ENCODE measurements at places on chromosomes 5 and 9.

GRCh38 chr5:94674490-94675382 lies 56.3 kb downstream of the SLF1 start:
- DNase-seq: no peak

DNA sequence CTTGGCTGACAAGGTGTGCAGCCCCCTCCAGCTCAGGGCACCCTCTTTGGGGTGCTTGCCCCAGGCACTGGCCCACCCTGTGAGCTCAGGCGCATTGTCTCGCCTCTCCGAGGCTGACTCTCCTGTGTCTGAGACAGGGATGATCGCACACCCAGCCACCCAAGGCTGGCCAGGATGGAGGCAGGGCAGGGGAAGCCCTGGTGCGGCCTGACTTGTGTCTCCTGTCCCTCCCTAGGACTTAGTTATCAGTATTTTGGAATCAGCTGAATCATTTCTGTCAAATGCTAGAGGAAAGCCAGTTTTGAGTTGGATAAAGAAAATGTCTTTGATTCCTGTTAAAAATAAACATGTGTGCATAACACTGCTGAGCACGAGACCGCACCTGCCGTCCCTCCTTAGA lies 2.5 kb upstream of the DBH start:
- DNase-seq: no peak

- no peak for DNase-seq
Measured at GRCh38 chr9:129713402-129713679, 39.5 kb downstream of the PTGES start.

DNA sequence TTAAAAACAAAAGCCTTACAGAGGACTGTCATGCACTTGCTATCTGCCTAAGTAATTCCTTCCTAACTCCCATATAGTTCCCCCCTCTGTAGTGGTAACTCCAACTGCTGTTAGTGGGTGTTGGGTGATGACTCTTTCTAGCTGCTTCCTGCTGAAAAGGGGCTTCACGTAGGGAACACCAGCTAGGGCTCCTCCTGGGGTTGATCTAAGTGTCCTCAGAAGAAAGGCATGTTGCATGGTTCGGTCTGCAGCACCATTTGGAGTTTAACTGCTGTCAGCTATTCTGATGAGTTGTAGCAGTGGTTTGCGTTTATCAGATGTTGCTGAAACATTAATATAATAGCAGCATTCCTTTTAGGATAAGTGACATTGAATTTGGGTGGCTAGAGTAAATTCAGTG lies 281.9 kb upstream of the TUSC1 start:
- DNase-seq: no peak

DNA sequence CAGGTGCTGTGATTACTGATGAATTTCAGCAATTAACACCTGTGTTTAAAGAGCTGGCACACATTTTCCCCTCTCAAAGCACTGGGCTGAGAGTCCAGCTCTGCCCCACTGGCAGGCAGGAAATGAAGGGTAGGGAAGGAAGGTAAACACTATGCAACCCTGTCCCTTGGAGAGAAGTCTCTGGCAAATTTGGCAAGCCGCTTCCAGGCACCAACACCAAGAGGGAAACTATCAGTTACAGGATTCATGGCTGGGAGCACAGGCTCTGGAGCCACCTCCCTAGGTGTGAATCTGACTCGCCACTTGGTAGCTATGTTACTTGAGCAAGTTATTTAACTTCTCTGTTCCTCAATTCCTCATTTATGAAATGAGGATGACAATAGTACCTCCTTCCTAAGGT lies 3.3 kb downstream of the ANKS6 start:
- DNase-seq: no peak

DNA sequence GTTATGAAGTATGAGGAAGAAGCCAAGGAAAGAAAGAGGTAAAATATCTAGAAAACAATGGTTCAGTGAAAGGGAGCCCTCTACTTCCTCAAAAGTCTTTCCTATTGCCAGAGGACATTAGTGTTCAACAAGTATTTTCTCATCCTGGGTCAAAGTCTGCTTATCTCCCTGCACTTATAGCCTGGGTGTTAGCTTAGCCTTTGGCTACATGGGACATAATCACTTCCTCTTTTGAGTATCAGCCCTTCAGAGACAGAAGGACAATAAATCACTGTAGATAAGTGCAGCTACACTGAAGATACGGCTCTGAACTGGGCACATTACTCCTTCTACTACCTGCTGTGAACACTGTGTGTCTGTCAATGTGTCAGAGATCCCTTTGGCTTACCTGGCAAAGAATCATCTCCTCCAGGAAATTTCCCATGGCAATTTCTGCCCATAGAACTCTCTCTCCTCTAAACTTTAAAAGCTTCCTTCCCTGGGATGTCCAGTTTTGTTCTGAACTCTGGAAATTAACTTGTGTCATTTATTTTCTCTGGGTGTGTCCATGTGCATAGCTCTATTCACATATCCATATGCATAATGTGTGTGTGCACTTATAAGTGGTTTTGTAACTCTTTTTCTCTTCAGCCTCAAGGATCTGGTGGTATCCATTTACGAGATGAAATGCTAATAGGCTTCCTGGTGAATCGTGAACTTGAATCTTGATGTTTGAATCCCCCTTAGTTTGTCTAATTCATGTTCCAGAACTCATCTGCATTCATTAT lies 30.0 kb upstream of the RECK start:
- no peak for DNase-seq

DNA sequence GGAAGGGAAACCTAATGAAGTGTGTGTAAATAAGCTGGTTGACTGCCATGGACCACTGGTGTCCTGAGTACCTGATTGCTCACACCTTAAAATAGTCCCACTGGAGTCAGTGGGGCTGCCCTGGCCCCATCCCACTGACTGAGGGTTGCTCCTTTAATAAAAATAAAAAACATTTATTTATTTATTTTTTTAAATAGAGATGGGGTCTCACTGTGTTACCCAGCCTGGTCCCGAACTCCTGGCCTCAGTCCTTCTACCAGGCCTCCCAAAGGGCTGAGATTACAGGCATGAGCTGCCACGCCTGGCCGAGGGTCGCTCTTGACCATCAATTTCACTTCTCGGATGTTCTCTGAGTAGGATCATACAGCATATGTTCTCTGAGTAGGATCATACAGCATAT lies 394.2 kb upstream of the IRX2 start:
- DNase-seq: no peak

DNA sequence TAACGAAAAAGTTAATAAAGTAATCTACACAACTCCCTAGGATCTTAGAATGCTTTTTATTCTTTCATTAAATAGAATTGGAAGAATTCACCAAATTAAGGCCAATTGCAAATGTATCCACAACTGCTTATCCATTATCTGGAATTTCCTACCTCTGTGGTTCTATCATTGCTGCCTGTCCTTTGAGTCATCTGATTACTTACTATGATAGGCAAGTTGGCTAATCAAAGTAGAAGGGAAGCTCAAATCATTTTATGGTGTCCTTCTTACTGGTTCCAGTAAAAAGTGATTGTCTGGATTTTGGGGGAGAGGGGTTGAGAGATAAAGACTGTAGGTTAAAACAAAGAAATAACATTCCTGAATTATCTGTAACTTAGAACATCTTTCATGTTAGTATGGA lies 161.4 kb upstream of the GNA14 start:
- no peak for DNase-seq

- DNase-seq: no peak
Measured at GRCh38 chr5:32283539-32284377, 29.0 kb downstream of the MTMR12 start.

Data from stimulated activated CD8-positive, alpha-beta memory T cell treated with anti-CD3 and anti-CD28 coated beads, Interleukin-7, amount 100 ng/mL, for 4 hours (primary cell).